Fibroblast of gingiva (primary cell): ENCODE measurements at places on chromosomes 1 and 21.
A peak's percentile ranks its signal among the peaks of the same experiment; 100 is the strongest.

- no peak for DNase-seq
These were observed 4.2 kb downstream of the RNPC3 start for GRCh38 chr1:103529746-103530145.

DNA sequence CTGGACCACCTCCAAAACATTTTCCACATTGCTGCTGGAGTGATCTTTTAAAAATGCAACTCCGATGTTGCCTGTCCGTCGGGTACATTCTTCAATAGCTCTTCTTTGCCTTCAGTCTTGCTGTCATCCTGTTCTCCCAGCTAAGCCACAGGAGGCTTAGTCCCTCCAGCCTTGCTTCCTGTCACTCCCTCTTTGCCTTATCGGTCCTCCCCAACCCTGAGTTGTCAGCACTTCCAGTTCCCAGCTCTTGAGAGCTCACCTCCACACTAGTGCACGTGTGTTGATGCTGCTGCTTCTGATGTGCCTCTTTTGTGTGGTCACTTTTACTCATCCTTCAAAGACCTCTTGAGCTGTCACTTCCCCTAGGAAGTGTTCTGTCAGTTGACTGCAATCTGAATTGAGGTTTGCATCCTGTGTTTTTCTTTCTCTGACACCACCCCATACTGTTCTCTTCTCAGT lies 15.3 kb downstream of the UCK2 start:
- peak; percentile 60 for DNase-seq

GRCh38 chr1:182229451-182229850 lies 162.1 kb downstream of the GLUL start:
- peak; percentile 18 for DNase-seq

DNA sequence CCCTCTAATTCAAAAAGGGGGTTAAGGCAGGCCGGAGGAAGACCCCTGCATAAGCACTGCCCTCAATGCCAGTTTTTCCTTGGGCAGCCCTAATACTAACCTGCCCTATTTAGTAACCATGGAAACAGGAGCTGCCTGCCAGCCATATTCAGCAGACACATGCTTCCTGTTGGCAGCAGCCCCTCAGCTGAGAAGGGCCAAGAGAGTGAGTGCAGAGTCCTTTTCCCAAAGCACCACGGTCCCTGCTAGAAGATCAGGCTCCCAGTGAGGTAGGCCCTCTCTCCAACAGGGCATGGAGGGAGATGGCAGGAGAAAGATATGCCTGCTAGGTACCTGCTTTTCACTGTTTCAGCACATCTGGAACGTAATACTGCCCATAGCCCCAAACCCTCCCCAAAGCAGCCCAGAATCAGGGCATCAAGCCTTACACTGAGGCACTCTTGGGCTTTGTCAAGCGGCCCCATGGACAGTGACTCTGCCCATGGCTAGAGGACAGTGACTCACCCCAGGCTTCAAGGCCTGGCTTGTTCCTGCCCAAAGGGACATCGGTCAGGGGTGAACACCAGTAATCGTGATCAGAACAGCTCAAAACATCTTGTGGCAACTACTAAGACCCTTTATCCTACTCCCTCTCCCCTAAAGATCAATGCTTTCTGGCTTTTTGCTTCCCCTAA lies 64.5 kb downstream of the BCAR3 start:
- peak; percentile 65 for DNase-seq

DNA sequence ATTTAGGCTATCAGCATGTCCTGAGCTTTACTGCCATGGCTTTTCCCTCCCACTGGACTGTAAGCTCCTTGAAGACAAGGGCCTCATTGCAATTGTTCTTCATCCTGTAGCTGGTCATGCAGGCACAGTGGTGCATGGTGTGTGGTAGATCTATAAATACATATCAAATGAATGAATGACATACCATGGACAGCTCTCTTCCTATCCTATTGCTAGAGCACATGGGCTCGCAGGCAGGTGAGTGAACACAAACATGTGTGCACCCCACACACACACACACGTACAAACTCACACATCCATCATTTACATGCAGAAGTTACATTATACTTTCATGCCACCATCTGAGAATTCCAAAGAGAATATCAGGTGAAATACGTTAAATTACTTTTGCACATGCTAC lies 172.9 kb upstream of the RUNX1 start:
- no peak for DNase-seq

DNA sequence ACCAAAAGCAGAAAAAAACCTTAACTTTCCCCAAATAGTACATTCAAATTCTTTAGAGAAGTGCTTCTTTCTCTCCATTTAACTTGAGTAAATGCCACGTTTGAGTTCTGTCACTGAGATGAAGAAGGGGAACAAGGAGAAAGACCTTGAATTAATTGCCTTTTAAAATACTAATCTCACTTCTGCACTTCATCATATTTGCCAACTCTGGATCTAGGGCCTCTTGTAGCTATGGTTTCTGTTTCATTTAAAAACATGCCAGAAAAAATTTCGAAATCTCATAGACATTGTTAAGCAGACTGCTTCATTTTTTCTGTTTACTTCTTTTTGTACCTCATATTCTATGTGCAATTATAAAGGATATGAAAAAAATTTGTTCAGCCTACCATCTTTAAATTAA lies 24.6 kb downstream of the MIXL1 start:
- DNase-seq, result peak; percentile 65

- no peak for DNase-seq
These were observed 3.2 kb downstream of the DIP2A start for GRCh38 chr21:46461909-46462308.

DNA sequence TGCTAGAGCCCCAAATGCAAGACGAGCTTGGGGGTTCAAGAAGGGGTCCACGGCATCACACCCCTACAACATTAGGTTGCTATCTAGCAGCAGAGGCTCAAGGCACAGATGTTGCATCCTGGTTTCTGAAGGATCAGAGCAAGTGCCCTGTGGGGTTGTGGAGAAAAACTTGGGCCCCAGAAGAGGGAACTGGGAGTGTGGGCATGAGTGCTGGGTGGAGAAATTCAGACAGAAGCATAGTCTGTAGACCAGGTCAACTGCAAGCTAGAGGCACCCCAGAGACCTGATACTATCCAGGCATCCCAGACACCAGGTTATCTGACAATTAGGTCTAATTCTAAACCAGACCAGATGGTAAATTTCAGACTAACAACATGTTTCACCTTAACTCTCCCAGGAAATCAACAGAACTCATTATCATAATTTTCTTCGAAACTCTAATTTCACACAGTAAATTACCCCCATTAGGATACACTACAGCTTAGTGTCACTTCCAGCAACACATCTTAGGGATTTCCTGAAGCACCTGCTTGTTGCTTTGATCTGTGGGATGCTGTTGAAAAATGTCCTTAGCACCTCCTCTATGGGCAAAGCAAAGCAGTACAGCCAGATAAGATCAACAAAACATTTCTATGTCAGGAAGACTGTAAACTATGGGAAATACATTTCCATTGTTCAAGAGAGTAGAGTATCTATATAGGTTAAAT lies 179.3 kb downstream of the VAV3 start:
- no peak for DNase-seq
